ENCODE measurements at places on chromosomes 2 and 18.
A peak's percentile ranks its signal among the peaks of the same experiment; 100 is the strongest.

DNA sequence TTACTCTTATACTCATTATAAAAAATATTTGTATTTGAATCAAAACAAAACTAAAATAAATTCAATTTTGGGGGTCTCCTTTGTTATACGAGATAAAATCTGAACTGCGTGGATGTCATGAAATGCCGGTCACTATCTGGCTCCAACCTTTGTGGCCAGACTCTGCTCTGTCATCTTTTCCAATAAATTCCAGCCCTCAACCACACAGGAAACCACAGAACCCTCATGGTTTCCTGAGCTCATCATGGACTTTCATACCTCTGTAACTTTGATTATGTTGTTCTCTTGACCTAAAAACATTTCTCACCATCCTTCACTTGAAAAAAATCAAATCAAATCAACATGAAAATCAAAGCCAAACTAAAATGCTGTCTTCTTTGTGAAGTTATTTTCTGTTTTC, 724.7 kb downstream of the METTL4 start:
- no peak for DNase-seq

- no peak for DNase-seq
These were observed 180.3 kb downstream of the AGAP1 start for GRCh38 chr2:235674146-235674545.

DNA sequence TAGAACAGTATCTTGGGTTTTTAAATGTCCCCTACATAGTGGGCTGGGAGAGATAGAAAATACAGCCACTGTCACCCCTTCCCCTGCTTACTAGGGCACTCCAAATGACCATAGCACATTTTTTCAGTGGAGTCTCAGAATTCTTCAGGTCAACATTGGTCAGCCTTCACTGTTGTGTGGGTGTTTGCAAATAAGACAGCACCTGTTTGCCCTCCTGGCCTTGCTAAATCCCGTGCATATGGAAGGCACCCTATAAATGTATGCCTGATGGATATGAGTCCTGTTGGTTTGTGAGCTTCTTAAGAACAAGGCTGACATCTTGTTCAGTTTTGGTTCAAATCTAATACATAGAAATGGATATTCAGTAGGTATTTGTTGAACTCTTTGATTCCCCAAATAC, 12.5 kb downstream of the ITGA6 start:
- DNase-seq: no peak

GRCh38 chr18:12255626-12256026, 1.5 kb downstream of the CIDEA start:
- DNase-seq: peak; percentile 23

DNA sequence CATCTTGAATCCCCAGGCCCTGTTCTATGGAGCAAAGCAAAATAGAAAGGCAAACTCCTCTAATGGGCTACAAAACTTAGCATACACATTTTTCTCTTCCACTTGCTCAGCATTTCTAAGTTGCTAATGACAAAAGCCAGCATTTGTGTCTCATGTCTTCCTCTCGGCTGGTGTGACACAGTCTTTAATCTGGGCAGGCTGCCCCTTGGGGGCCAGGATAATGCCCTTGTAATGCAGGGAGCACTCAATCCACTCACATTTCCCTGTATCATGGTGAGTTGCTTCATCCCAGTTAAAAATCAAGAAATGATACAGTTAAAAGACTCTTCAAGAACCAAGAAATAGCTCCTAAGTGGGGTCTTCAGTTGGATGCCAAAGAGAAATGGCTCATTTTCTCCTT, 109.1 kb upstream of the FBXO11 start:
- no peak for DNase-seq

Measured in eye (tissue), 1 donor.